ENCODE measurements at places on chromosomes 5 and 9.

GRCh38 chr5:173953528-173954090, 35.4 kb upstream of the C5orf47 start:
- no peak for DNase-seq

- no peak for DNase-seq
Observed at GRCh38 chr5:52668544-52669185, 119.1 kb upstream of the ITGA1 start.

GRCh38 chr5:130964231-130965202, 200.5 kb downstream of the HINT1 start:
- no peak for DNase-seq

- DNase-seq, result no peak
Observed at GRCh38 chr9:32339424-32339823, 45.0 kb upstream of the ACO1 start.

DNA sequence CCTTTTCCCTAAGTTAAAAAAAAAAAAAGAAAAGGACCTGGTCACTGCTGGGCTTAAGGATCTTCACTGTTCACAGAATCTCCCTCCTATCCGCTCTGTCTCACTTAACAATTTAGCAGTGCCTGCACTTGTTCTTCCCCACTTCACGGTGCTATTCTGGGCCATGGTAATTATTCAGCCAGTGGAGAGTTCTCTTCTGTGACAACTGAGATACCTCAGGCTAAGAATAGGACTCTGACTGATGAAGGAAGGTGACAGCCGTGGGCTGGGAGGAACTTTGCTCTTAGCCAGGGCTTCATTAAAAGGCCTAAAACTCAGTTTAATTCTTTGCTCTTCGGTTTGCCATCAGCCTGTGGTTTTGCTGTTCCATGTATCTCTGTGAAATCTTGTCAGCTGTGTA, 51.9 kb upstream of the ENTREP1 start:
- DNase-seq, result no peak

Data from left cardiac atrium (tissue), 4 donors.